ENCODE measurements at places on chromosomes 16 and 17.
A peak's percentile ranks its signal among the peaks of the same experiment; 100 is the strongest.

DNA sequence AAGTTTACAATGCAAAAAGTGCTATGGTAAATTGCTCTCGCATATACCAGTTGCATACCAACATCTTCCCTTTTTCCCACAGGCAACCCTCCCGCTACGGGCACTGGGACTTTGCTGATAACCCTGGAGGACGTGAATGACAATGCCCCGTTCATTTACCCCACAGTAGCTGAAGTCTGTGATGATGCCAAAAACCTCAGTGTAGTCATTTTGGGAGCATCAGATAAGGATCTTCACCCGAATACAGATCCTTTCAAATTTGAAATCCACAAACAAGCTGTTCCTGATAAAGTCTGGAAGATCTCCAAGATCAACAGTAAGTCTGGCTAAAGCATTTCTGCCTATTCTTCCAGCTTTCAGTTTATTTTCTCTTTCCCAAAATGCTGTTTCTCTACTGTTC lies 27.9 kb upstream of the HSBP1 start:
- peak; percentile 87 for DNase-seq

GRCh38 chr17:76561332-76561731 lies 21.5 kb downstream of the PRCD start:
- DNase-seq, result peak; percentile 58

DNA sequence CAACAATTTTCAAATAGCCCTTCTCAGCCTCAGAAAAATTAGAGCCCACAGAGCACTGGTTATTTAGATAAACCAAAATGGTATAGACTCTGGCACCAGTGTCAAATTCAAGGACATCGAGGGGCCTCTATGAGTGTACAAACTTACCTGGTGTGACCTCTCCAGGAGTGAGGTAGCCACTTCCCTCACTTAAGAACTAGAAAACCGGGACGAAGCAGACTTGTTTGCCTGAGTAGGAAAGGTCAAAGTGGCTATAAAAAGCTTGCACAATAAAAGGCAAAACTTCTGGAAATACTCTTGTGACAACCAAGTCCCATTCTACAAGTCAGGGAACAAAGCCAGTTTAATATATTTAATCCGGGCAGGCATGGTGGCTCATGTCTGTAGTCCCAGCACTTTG lies 39.2 kb upstream of the PRSS54 start:
- DNase-seq, result no peak

- DNase-seq, result peak; percentile 91
Measured at GRCh38 chr17:74354123-74354522, 7.5 kb downstream of the BTBD17 start.

DNA sequence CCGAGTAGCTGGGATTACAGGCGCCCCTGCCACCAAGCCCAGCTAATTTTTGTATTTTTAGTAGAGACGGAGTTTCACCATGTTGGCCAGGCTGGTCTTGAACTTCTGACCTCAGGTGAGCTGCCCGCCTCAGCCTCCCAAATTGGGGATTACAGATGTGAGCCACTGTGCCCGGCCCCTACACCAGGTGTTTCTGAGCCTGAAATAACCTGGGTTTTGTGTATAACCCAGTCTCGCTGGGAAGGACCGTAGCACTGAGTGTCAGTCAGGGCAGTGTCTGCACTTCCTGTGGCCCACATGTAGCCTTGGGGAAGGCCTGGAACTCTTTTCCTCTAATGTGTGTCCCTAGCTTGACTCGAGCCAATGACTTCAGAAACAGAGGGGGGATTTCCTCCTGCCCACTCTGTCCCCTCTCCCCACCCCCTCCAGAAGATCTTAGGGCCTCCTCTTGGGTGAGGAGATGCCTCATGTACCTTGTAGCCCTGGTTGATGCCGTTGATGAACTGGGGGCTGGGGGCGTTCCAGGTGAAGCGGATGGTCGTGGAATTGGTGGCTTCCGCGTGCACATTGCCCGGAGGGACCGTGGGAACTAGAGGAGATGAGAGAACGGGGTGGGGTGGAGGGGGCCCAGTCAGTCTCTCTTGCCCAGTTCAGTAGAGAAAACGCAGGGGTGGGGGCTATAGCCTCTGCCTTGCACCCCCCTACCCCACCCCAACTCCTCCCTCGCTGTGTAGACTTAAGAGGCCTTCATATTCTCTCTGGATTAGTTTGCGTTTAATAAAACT lies 102.6 kb upstream of the CDC42EP4 start:
- peak; percentile 11 for DNase-seq

DNA sequence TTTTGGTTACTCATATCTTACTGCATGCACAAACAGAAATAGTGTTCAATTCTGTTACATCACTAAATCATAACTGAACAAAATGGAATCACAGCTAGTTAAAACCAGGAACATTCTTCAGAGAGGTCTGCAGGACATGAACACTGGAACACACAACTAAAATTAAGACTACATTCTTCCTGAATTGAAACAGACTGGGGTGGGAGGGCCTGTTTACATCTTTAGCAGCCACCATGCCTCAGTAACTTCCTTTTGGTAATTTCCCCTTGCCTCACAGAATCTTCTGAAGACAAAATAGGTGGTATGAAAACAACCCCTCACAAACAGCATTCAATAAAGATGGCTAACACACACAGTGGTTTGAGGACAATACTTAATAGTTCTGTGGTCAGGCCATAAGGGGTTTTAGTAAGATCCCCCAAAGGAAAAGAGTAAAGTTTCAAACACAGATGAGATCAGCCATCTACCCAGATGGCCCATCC lies 6.5 kb downstream of the MARF1 start:
- DNase-seq, result peak; percentile 52

GRCh38 chr17:38717139-38717745 lies 12.2 kb downstream of the MLLT6 start:
- no peak for DNase-seq

DNA sequence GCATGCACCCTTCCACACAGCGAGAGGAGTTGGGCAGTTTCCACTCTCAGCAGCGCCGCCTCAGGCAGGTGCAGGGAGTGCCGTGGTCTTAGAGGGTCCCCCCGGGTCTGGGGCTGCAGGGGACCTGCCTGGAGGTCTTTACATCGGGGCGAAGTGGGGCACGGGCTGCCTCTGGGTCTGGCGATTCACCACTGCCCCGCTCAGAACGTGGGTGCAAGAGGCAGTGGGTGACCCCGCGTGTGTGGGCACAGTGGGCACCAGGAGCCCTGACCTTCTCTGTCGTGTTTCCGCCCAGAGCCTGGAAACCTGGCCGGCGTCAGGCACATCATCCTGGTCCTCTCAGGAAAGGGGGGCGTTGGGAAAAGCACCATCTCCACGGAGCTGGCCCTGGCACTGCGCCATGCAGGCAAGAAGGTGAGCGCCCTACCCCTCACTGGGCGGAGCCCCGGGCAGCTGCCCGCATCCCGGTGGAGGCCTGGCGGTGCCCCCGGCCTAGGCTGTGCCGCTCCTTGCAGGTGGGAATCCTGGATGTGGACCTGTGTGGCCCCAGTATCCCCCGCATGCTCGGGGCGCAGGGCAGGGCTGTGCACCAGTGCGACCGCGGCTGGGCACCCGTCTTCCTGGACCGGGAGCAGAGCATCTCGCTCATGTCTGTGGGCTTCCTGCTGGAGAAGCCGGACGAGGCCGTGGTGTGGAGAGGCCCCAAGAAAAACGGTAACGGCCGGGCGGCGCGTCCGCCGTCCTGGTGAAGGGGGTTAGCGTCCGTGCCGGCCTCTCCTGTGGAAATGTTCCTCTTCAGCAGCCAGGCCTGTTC lies 3.7 kb downstream of the NUBP2 start:
- DNase-seq, result peak; percentile 69

DNA sequence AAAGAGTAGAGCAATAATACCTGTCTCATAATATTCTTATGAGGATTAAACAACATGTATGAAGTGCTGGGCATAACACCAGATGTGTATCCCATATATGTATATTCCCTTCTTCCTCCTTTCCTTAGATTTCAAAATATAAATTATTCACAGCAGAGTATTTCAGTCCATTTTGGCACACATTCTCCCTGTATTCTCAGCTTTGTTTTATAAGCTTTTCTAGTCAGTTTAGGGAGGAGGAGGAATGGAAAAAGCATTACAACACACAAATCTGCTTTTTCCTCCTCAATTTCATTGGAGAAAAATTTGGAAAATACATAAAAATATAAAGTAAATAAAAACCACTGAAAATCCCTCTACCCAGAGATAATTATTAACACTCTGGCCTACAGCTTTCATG lies 46.6 kb upstream of the CORO6 start:
- DNase-seq, result no peak

DNA sequence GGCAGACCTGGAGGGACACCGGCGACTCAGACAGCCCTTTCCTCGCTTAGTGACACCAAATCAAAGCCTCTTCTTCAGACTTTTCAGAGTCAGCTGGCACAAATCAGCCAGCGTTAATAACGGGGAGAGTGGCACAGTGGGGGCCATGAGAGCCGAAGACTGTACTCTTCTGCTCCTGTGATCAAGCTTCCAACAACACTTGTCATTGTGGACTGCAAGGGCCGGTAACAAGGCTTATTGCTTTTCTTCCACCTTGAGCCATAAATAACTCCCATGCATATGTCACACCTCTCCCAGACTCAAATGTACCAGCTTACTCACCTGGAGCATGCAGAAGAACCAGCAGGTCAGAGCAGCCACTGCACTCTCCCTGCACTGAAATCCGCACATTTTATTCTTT lies 12.8 kb downstream of the FLCN start:
- DNase-seq, result peak; percentile 13

GRCh38 chr16:58338205-58338604 lies 43.4 kb upstream of the PRSS54 start:
- no peak for DNase-seq

GRCh38 chr16:49608098-49608497 lies 234.5 kb downstream of the C16orf78 start:
- DNase-seq, result no peak

- DNase-seq, result peak; percentile 43
Measured at GRCh38 chr17:73744411-73744810, 100.2 kb upstream of the SDK2 start.

DNA sequence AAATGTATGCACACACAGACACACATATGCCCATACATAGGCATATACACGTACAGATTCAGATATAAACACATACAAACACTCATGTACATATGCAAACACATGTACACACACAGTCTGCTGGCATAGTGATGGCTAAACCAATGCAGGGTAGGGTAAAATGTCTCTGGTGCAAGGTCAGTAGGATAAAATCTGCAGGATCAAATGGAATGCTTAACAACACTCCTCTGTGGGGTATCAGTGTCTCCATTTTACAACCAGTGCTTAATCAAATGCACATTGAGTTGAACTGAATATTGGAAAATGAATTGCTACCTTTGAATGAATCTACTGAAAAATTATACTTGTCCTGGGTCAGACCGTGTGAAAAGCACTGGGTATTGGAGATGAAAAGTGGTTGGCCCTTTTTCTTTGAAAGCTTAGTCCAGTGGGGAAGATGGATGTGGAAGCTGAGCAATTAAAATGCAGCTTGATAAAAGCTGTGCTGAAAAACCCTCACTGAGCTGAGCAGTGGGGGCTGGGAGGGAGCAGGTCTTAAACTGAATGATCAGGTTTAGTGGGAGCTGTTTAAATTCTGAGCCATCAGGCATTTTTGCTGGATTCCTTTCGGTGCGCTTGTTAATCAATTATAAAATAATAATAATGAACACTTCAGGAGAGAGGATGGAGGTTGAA lies 314.7 kb downstream of the HAPSTR1 start:
- no peak for DNase-seq

GRCh38 chr17:2982854-2983253 lies 80.6 kb downstream of the OR1D5 start:
- DNase-seq, result peak; percentile 98

DNA sequence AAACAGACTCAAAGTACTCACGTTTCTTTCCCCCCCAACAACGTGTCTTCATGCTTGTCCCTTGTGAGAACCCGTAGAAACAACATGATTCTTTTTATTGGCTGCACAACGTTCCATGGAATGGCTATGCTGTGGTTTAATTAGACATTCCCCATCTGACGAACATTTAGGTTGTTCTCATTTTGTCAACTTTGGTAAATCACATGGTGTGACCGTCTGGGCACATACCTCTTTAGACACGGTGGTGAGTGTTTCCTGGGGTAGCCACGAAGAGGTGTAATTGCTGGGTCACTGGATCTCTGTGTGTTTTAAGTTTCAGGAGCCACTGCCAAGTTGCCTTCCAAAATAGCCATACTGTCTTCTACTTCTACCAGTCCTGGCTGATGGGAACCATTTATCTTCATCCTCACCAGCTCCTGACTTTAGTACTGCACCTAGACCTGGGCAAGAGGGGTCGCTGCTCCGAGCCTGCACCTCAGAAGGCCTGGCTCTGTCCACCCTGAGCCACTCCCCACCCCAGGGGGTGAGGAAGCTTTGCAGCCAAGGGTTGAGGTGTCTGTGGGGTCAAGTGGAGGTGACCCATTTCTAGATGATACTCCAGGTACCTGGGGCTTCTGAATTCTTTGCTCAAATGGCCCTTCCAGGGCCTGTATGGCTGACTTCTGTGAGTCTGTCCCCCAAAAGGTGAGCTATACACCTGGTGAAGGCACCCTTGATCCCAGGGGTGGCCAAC lies 84.7 kb downstream of the IRX5 start:
- DNase-seq, result no peak

- peak; percentile 51 for DNase-seq
Measured at GRCh38 chr17:1089915-1090314, 89.9 kb downstream of the ABR start.

- DNase-seq, result peak; percentile 82
Measured at GRCh38 chr16:58029410-58029809, 3.9 kb downstream of the MMP15 start.

DNA sequence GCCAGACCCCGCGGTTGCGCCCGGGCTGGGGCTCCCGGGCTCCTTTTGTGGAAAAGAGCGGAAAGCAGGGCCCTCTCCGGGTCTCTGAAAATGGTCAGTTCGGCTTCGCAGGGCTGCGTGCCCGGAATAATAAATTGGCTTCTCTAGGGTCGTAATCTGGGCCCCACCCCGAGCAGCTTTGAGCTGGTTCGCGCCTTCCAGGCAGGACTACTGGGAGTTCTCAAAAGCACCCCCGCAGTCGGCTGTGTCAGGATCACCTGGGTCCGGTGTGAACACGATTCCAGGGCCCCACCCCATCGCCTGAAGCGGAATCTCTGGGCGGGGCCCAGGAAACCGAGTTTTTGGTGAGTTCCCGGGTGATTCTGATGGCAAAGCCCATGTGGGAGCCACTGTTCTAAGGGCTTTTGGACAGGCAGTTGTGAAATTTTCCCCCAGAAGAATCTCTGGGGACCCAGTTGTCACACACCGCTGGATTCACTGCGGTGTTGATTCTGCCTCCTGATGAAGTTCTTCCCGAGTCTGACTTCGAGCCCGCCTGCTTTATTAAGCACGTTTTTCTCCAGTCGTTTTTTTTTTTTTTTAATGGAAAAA lies 77.0 kb downstream of the MRC2 start:
- peak; percentile 83 for DNase-seq

GRCh38 chr17:79154446-79154845 lies 79.8 kb downstream of the ENGASE start:
- no peak for DNase-seq

DNA sequence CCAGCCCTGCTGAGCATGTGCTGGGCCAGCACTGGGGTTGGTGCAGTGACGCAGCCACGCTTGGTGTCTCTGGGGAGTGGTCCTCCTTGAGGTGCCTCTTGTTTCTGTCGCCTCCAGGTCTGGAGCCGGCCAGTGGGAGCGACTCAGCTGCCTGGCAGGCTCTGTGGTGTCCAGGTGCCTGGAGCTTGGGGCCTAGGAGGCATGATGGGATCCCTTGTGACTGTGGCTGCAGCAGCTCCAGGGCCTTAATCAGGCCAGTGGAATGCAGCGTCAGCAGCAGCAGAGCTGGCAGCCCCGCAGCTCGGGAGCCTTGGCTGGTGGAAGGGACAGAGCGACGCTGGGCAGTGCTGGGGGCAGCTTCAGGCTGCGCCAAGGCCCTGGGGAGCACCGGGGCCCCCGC lies 74.7 kb upstream of the CIBAR2 start:
- peak; percentile 91 for DNase-seq

All from osteoblast (primary cell).